ENCODE measurements at places on chromosomes 3 and 15. TPM values are rescaled to one million over a fixed set of nuclear protein-coding genes. Genes with fewer than 3 reads are reported as not detected.
A peak's percentile ranks its signal among the peaks of the same experiment; 100 is the strongest.

DNA sequence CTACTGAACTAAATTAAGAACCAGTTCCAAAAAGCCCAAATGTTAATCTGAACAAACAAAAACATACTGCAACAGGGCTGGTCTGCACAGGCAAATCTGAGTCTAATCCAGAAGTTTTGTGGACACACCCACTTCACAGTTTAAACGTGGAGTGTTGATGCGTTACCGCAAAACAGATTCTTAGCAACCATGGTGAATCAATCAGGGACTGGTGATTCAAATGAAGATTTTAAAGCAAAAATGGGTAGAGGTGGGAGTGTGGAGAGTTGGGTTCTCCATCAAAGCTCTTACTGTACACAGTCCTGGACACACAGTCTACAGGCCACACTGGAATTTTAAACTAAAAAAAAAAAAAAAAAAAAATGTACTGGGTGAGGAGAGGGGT is 5.2 kb downstream of the ANXA2 start:
- peak; percentile 87 for DNase-seq

GRCh38 chr3:157632075-157632474 is 128.9 kb upstream of the VEPH1 start:
- no peak for DNase-seq

The CPB1 gene
- total RNA-seq = not detected

The LRRIQ4 gene
- total RNA-seq = not detected

- no peak for DNase-seq
Measured at GRCh38 chr15:92074101-92074500, 220.6 kb downstream of the SLCO3A1 start.

DNA sequence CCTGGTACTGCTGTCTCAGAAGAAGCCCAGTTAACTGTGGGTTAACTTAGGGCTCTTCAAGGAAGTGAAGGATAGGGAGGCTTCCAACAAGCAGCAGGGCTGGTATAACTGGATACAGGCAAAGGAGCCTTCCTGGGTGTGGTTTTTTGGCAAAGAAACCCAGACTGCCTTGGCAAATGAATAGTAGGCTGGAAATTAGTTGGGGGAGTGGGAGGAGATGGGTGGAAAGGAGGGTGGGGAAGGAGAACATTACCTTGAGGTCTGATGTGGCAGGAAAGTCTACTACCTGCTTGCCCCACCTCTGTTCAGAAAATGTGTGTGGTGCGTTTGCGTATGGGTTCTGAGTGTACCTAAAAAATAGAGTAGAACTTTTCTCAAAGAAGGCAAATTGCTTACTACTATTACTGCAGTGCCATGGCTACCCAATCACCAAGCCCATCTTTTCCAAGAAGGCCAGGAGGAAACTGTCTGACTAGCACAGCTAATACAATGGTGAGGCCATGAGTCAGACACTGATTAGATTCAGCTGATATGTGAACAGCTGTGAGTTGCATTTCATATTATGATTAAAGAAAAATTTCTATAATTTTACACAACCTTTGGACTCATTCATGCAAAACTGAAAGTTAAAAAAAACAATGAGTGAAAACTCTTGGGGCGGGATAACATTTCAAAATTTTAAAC is 55.2 kb downstream of the SPTSSB start:
- DNase-seq = peak; percentile 10

- no peak for DNase-seq
Measured at GRCh38 chr15:64288999-64289398, 67.0 kb downstream of the CSNK1G1 start.

DNA sequence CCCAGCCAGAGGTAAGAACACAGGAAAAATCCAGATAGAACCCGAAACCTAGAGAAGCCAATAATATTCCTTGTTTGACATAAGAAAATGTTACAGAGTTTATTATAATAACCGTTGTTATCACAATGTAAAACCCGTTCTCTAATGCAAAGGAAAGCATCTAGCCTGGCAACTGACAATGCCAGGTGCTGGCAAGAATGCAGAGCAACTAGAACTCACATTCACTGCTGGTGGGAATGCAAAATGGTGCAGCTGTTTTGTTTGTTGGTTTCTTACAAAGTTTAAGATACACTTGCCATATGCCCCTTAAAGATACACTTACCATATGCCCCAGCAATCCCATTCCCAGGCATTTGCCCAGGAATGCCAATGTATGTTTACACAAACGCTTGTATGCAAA is 23.4 kb downstream of the VPS39 start:
- peak; percentile 60 for DNase-seq

DNA sequence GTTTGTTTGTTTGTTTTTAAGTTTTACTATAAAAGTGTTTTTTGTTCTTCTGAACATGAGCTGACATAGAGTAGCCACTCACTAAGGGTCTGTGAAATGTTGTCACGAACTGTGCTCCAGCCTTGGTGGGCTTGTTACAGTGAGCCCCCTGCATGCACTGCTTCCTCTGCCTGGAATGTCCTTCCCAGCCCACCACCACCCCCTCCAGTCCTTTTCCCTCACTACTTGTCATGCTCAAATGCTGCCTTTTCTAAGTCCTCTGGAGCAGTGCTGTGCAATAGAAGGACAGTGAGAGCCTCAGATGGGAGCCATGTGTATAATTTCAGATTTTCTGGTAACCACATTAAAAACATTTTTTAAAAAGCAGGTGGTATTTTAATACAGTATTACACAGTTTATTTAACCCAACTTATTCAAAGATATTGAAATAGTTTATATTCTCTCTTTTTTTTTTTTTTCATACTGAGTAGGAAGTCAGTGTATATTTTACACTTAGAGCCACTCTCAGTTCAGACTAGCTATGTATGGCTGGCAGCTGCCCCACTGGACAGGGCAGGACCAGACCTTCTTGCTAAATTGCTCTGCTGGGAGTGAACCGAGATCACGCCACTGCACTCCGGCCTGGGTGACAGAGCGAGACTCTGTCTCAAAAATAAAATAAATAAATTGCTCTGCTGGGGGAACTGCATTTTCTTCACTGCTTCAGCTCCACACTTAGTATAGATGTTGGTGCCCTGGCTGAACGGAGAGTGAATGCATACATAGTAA is 26.9 kb downstream of the MKRN2OS start:
- DNase-seq = peak; percentile 38

- peak; percentile 84 for DNase-seq
Measured at GRCh38 chr3:124032311-124032880, 40.5 kb upstream of the ROPN1 start.

- peak; percentile 60 for DNase-seq
Measured at GRCh38 chr3:127747751-127748521, 74.4 kb downstream of the MGLL start.

DNA sequence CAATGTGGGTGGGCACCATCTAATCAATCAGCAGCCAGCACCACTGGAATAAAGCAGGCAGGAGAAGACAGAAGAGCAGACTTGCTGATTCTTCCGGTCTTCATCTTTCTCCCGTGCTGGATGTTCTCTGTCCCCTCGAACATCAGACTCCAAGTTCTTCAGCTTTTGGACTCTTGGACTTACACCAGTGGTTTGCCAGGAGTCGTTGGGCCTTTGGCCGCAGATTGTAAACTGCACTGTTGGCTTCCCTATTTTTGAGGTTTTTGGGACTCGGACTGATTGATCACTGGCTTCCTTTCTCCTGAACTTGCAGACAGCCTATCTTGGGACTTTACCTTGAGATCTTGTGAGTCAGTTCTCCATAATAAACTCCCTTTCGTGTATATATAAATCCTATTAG is 292.8 kb downstream of the BCHE start:
- no peak for DNase-seq

DNA sequence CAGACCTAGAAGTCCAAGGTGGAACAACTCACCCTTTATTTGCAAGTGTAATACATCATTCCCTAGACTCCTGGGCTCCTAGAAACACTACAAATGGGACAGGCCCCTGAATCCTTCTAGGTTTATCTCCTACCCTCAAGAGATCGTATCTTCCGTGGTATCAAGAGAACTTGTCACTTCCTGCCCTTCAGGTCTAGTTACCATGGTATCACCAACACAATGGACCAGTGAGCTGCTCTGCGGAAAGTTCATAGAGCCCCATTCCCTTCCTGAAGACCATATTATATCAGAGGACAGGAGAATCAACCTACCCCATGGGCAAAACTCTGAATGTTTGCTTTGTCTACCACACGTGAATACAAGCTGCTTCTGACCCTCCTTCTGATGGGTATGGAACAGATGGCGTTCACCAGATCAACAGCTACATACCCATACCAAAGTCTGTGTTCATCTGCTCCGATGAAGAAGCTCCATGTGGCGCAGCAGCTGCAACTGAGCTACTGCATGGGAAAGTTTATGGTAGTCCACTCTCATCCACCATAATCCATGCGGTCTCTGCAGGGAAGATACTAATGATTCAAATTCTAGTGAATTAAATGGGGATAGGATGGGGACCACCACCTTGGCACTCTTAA is 84.6 kb upstream of the KLF13 start:
- DNase-seq = peak; percentile 52

- no peak for DNase-seq
Measured at GRCh38 chr15:34791701-34792100, 3.6 kb downstream of the ACTC1 start.

GRCh38 chr15:71044006-71044405 is 71.3 kb upstream of the THSD4 start:
- no peak for DNase-seq

DNA sequence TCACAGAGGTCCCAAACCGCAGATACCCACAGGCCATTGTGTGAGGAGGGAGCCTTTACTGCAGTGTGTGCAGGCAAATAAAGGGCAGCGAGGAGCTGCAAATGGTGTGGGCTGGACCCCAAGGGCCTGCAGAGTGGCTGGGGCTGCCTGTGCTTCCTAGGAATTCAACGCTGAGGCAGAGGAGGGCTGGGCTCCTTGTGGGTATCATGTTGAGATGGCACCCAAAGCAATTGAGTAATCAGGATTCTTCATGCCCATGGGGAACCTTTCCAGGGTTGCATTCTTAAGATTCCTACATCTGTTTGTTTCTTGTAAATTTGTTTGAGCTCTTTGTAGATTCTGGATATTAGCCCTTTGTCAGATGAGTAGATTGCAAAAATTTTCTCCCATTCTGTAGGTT is 85.4 kb upstream of the LIPC start:
- DNase-seq = no peak

GRCh38 chr3:184011937-184012889 is 5.5 kb downstream of the ABCC5 start:
- no peak for DNase-seq

The EFCC1 gene
- total RNA-seq = 1.3 TPM

The SAMD7 gene
- total RNA-seq = not detected

Data from tongue (tissue), 3 donors.